RKO (cell line): ENCODE measurements at places on chromosomes 16 and 17.

- DNase-seq, result no peak
Observed at GRCh38 chr17:66837885-66838665, 3.2 kb downstream of the CACNG5 start.

DNA sequence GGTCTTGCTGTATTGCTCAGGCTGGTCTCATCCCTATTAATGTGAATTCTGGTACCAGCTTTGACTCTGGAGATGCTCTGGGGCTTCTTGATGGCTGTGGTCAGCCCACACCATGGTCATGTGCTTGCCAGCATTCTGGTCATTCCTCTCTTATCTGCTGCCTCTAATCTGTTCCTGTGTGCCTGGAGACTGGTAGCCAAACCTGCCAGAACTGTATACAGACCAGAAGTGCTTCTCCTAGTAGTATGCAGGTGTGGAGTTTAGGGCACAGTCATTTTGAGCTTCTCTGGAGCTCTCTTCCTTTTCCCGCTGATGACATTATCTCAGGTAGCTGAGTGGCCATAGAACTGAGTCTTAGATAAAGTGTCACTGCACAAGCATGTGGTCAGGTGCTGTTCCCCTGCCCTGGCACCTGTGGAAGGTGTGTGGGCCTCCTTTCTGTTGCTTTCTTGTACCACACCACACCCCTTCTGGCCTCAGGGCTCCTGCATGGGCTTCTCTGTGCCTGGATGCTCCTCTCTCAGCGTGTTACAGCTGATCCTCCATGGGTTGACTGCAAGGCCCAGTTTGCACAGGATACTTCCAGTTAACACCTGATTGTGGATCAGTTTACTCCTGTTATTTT is 162.7 kb downstream of the SPECC1 start:
- no peak for DNase-seq

- peak; percentile 46 for DNase-seq
Observed at GRCh38 chr17:6927290-6928126, 68.3 kb upstream of the ALOX12 start.

GRCh38 chr17:74172700-74173099 is 30.8 kb upstream of the RPL38 start:
- no peak for DNase-seq

DNA sequence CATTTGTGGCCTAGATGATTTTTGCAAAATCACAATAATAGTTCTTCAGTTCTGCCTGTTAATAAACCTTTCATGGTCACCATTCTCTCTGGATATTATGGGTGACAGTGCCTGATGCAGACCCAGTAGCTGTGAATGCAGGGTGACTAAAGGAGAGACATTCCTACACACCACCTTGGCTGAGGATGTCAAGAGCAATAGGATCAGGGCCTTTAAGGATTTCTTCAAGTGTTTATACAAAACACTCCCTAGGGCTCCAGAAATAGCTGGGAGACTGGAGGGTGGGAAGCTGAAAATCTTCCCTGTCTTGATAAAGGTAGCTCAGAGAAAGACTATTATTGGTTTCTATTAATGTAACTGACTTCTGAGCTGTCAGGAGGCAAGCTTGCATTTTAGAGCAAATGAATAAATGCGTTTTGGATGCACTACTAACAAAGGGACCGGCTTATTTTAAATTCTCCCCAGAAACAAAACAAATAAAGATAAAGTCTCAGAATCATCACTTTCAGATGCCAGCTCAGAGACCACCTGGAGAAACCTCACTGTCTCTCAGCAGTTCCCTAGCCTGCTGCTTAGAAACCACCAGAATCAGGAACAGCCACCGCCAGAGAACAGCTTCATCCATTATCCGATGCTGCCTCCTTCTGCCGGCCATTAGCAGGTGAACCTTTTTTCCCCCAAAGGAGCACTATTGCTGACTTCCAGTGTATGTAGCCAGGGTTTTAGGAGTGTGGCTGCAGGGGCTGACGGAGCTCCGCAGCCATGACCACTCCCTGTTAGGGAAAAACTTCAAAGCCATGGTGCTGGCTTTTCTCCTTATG is 171.4 kb upstream of the DYNLRB2 start:
- no peak for DNase-seq

DNA sequence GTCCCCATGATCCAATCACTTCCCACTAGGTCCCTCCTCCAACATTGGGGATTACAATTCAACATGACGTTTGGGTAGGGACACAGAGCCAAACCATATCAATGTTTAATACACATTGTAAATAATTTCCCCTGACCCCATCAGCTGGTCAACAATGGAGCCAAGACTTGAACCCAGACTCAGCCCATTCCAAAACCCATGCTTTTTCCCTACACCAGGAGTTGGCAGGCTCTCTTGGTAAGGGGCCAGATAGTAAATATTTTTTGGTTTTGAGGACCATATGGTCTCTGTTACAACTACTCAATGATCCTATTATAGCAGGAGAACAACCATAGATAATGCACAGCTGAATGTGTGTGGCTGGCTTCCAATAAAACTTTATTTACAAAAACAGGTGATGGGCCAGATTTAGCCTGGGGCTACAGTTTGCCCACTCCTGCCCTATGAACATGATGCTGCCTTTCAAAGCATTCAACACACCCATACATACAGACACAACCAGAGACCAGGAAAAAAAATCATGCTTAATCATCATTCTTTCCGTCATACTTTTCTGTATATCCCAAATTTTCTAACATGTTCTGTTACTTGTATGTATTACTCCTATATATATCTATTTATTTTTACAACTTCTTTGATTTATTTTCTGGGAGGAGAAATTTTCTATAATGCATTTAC is 22.1 kb upstream of the MSI2 start:
- DNase-seq, result no peak

DNA sequence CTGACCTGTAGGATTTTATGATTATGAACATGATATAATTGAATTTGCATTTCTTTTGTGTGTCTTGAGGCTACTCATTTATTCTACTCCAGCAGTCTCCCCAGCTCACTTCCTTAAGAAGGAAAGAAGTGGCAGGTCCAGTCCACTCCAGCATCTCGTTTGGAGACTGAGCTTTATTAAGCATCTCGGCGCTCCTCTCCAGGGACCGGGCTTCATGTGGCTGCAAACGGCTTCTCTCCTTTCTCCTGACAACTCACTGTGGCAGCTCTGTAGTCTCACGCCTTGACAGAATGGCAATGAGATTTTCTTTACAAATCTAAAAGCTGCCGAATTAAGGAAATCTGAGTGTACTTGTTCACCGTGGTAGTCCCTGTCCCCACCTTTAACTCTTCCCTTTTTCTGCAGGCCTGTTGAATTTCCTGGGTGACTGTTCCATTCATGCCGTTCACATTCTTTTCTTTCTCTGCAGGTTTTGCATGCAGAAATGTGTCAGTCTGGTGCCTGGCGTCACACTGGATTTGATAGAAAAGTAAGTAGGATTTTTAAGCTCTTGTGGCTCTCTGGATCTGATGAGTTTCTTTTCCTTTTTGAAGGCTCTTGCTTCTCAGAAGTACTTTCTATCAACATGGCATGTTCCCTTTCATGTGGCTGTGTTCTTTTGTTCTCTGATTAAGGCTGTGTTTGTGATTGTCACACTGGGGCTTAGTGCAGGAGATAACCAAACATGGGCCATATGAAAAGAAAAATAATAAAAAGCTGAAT is 200.5 kb upstream of the CHMP6 start:
- no peak for DNase-seq

GRCh38 chr16:11916524-11917285 is 949 bp upstream of the GSPT1 start:
- peak; percentile 92 for DNase-seq

DNA sequence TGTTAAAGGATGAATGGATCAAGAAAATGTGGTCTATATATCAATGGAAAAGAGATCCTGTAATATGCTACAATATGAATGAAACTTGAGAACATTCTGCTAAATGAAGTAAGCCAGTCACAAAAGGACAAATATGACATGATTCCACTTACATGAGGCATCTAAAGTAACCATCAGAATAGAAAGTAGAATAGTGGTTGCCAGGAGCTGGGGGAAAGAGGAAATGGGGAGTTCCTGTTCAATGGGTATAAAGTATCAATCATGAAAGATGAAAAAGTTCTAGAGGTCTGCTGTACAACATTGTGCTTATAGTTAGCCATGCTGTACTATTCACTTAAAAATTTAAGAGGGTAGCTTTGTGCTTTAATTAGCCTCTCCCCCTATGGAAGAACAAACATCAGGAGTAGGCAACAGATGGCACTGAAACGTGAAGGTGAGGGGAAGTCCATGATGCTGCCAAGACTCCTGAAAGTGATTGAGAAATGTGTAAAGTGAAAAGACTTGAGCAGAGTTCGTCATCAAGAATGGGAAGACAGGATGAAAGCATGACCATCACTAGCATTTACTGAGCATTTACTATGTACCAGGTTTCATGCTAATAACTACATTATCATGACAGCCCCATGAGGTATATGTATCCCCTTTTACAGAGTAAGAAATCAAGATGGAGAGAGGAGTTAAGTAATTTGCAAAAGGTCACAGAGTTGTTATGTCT is 167.2 kb downstream of the CYB561 start:
- DNase-seq, result no peak

DNA sequence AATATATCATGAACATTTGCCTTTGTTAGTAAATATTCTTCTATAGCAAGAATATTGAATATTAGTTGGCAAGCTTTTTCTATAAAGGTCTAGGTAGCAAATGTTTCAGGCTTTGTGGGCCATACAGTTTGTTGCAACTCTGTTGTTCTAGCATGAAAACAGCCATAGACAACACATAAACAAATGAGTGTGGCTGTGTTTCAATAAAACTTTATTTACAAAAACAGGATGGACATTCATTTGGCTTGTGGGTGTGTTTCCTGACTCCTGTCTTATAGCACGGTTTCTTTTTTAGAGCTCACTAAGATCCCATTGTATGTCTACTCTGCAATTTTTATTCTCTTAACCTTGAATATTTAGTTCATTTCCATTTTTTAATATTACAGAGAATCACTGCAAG is 39.0 kb downstream of the ARL4D start:
- DNase-seq, result no peak
